COLO829 (cell line): ENCODE measurements at places on chromosomes 3 and 15.

DNA sequence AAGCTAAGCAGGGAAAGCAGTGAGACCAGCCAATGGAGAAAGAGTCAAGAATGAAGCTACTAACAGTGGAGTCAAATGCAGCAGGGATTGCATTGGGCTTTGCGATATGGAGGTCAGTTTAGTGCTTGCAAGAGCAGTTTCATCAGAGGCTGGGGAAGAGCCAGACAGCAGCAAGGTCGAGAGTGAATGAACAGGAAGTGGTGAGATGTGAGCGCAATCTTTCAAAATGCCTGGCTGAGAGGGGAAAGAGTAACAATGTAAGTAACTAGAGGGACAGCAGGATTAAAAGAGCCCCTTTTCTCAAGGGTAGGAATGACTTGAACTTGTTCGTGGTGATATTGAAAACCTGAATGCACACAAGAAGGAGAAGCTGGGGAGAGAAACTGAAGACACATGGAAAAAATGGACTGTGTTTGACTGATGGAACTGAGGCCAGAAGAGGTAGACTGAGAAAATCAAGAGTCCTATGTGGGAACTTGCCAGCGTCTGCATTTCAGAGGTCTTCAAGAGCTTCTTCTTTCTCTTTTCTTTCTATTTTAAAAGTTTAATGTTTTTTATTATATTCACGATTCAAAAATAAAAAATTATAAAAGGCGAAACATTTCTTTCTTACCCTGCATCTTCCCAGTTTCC is 30.6 kb upstream of the GPR160 start:
- no peak for DNase-seq

DNA sequence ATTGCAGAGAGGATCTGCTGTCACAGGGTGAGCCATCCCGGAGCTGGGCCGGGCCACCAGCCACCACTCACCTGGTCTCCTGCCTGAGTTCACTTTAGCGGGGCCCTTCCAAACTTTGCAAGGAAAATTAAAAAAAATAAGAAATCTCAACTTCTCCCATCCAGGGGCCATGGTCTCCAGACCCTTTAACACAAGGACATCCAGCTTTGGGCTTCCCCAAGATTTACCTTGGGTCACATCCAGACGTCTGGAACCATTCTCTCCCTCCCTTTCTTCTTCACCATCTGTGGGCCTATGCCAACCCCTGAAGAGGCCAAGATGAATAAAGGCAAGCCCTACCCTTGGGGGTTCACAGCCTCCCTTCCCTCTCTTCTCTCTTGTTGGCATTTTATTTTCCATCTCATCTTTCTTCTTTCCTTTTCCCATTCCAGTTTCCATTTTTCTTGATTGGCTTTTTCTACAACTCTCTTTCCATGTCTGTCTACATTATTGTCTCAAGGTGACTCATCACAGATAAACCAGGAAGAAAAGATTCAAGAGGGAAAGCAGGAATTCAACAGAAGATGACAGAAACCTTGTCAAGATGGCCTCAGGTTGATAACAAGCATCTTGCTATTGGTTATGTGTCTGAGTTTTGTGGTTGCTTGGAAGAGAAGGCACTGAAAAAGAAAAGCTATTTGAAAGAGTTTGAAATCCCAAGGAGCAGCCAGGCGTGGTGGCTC is 49.5 kb downstream of the ITGA11 start:
- DNase-seq: no peak

- no peak for DNase-seq
Measured at GRCh38 chr15:81785679-81786078, 260.1 kb downstream of the MEX3B start.

GRCh38 chr15:28114721-28115622 is 15.9 kb upstream of the OCA2 start:
- DNase-seq: no peak

DNA sequence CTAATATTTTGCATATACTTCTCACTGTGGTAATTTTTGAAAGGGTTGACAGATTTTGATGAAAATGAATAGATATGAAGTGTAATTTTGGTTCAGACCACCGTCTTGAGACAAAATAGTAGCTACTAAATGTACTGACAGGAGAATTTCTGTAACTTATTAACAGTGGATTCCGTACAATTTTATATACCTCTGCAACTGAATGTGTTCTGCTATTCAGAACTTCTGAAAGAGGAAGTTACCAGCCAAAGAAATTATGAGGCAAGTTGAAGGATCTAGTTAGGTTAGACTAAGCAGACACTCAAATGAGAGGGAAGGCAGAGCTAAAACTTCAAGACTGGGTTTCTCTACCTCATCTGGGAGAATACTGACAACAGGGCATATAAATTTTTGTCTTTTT is 29.4 kb downstream of the GAP43 start:
- DNase-seq: no peak

GRCh38 chr3:185744997-185745843 is 79.6 kb downstream of the IGF2BP2 start:
- no peak for DNase-seq

DNA sequence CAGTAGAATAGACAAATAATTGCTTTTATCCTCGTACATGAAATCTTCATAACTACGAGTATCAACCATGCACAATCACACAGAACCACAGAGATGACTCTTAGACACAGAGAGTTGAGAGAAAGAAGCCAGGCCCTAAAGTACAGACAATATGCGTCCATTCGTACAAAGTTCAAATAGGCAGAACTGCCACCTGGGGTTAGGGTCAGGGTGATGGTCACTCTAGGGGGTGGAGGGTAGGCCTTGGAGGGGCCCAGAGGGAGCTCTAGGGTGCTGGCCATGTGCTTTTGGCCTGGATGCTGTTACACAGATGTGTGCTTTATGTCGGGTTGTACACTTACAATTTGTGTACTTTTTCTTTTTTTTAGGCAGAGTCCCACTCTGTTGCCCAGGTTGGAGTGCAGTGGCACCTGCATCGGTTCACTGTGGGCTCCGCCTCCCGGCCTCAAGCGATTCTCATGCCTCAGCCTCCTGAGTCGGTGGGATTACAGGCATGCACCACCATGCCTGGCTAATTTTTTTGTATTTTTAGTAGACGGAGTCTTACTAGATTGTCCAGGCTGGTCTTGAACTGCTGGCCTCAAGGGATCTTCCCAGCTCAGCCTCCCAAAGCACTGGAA is 65.9 kb upstream of the KLF13 start:
- DNase-seq: no peak

GRCh38 chr15:72796210-72796514 is 12.6 kb upstream of the ADPGK start:
- no peak for DNase-seq

DNA sequence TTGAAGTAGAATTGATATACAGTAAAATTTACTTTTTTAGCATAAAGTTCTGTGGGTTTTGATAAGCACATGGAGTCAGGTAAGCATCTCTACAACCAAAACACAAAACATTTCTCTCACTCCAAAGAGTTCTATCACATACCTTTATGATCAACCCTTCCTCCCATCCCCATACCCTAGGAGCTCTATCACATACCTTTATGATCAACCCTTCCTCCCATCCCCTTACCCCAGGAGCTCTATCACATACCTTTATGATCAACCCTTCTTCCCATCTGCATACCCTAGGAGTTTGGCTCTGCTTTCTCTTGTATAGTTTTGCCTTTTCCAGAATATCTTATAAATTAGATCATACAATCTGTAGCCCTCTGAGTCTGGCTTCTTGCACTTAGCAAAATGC is 315.1 kb downstream of the ROBO2 start:
- DNase-seq: no peak

DNA sequence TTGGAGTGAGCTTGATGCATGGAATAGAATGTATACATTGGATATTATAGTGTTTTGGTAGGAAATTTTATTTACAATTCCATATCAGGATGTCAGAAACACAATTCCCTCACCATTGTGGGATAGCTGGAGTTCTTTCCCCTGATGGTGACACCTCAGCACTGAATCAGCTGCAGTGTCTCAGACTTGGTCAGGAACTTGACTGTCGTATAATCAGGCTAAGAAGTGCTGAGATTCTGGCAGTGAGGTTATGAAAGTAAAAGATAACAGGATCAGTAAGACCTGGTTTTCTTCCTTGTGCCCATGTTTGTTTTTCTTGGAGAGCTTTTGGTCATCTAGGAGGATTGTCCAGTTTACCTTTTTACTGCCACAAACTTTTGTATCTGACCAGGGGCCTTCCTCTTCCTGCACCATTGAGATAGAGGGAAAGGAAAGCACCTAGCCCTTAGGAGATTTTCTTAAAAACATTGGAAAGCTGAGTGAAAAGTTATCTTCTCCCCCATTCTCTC is 27.3 kb upstream of the ST3GAL6 start:
- no peak for DNase-seq

DNA sequence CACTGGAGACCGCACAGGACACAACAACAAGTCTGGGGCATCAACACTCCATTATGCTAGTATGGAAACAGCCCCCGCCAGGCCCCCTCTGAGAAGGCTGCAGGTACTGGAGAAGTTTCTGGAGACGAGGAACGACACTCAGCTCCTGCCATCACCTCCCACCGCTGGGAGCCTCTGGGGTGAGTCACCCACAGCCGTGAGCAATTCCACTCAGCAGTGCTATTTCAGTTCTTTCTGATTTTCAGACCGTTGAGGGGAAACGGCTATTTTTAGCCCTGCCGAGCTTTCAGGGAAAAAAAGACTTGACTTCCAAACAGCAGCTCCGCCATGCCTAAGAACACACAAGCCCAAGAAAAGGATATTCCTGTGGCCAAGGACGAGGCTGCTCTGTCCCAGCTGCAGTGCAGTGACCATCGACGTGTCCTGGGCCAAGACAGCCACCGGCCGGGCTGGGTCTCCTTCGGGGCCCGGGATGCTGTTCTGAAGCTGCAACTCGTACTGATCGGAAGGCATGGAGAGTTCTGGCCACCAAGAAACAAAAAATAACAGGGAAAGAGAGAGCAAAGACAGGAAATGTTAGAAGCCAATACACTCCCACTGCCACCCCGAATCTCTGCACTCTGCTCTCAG is 40.8 kb downstream of the NUP210 start:
- DNase-seq: no peak

GRCh38 chr3:177838766-177839350 is 641.6 kb upstream of the TBL1XR1 start:
- DNase-seq: peak; percentile 38

GRCh38 chr15:83318036-83318435 is 33.6 kb upstream of the BNC1 start:
- DNase-seq: no peak

DNA sequence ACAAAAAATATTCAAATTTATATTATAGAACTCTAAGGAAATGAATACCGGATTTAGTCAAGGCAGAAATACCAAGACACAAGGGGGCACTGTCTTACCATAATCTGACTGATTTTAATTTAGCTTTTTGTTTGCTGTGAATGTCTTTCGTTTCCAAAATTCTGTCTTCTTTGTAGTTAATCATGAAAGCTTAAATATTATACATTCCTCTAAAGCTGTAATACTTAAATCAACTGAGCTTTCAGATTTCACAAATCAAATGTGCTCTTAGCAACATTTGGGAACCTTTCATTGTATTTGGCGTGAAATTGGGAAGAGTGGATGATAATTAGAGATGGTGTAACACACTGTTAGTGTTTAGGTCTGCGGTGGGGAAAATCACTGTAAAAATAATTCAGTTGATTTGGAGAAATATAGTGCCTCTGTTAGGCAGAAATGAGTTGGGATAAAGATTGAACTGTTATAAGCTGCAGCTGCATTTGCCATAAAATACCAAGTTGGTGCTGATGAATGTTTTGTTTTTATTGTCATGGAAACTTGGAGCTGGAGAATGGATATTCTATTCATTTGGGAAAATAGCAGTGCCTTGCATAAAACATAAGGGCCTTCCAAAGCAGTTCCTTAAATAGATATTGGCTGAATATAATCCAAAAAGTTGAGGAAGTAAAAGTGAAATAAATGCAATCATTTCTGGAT is 228.2 kb downstream of the TCF12 start:
- peak; percentile 2 for DNase-seq

- no peak for DNase-seq
Measured at GRCh38 chr3:194956697-194957396, 271.2 kb downstream of the FAM43A start.

DNA sequence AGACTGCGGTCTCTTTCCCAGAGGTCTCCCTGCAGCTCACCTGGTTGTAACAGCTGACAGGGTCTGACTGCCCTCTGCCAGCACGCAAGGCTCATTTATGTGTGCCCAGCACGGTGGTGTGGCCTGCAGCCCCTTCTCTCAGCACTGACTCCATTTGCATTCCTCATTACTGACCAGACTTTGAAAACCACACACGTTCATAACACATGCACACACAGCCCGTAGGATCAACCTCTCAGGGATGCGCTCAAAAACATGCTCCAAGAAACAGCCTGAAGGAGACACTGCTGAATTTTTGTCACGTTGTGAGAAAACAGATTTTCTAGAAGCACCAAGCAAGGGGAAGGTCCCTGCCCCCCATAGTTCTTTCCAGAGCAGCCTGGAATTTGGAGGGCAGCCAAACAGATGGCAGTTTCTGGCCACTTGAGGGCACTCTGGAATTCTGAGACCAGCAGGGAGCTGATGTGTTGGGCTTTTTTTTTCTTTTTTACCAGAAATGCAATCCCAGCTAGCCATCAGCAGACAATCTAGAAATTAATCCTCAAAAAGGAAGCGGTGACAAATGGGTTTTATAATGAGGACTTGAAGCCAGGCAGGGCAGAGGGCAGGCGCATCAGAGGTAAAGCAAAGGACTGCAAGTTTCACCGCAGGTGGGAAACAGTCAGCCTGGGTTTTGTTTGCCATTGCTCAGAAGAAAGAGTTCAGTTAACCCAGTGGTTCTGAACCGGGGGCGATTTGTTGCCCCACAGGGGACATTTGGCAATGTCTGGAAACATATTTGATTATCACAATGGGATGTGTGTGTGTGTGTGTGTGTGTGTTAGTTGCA is 170.5 kb upstream of the PROK2 start:
- peak; percentile 77 for DNase-seq

DNA sequence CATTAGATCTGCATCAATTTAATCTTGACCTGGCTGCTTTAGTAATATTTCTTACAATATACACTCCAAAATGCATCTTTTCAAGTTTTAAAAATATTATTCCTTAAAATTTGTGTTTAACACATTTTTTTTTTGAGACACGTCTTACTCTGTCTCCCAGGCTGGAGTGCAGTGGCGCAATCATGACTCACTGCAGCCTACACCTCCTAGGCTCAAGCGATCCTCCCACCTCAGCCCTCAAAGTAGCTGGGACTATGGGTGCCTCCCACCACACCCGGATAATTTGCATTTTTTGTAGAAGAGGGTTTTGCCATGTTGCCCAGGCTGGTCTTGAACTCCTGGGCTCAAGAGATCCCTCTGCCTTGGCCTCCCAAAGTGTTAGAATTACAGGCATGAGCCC is 73.6 kb downstream of the ETV5 start:
- no peak for DNase-seq

- DNase-seq: no peak
Measured at GRCh38 chr3:195352895-195353488, 82.0 kb upstream of the XXYLT1 start.

DNA sequence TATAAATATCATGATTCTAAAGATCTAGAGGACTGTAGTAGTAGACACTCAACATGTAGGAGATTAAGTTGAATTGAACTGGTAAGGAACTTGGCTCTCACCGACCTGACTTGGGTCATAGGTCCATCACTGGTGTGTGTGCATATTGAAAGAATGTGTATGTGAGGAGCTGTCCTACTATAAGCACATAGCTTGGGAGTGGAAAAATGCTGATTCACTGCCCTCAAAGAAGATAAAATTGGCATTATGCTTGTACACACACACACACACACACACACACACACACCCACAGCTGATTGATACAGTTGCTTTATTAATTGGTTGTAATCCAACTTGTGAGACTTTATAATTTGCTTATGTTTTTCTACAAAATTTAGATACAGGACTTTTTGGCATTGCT is 411.0 kb upstream of the NR2F2 start:
- no peak for DNase-seq

GRCh38 chr15:92570391-92570790 is 85.2 kb downstream of the FAM174B start:
- DNase-seq: no peak

GRCh38 chr15:85401108-85401774 is 20.8 kb downstream of the AKAP13 start:
- DNase-seq: no peak
